ENCODE measurements at places on chromosomes 6 and 20.

DNA sequence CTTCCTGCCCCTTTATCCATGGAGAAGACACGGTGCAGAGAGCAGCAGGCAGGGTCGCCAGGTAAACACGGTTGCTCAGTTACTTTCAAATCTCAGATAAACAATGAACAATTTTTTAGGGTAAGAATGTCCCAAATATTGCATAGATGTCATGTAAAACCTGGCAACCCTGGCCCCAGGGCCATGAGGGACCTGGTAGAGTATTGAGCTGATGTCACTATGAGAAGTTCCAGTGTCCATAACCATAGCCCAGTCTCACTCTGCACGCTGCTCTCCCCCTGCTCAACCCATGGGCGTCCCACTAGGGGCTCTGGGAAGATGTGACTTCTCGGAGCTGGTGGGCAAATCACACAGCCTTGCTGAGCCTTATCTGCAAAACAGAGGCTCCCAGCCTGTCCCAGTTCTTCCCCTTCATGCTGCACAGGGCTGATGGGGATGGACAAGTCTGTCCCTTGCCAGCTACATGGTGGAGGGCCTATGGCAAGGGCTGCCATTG lies 71.3 kb upstream of the TOP1 start:
- no peak for DNase-seq

DNA sequence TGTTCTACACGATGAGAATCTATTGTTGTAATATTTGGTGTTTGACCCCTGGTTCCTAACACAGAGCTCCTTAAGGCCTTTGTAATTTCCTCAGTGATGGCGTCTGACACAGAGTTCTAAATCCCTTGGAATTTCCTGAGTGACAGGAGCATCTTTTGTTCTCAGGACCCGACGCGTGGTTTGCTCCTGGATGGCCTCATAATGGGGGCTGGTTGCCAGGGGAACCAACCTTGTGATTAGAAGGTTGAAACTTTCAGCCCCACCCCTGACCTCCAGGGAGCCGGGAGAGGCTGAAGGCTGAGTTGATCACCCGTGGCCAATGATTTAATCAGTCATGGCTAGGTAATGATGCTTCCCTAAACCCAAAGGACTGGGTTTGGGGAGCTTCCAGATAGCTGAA lies 20.5 kb upstream of the ZNF133 start:
- no peak for DNase-seq

DNA sequence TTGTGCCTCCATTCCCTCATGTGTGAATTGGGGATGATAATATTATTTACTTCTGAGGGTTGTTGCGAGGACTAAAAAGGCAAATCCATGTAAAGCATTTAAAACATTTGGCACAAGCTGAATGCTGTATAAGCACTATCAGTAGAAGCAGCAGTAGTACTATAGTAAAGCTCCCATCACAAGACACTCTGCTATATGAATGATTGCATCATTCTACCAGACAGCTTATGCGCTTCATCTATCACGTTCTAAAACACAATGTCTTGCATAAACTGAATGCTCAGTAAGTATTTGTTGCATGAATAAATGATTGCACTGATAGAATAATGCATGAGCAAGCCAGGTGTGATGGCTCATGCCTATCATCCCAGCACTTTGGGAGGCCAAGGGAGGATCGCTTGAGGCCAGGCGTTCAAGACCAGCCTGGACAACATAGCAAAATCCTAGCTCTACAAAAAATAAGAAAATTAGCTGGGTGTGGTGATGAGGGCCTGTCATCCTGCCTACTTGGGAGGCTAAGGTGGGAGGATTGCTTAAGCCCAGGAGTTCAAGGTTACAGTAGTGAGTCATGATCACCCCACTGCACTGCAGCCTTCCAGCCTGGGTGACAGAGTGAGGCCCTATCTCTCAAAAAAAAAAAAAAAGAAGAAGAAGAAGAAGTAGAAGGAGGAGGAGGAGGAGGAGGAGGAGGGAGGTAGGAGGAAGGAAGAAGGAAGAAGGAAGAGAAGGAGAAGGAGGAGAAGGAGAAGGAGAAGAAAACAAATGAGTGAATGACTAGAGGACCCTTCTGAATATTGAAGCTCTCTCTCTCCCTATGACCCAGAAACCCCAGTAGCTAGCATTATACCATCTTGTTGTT lies 50.0 kb upstream of the FOXO3 start:
- DNase-seq, result no peak

DNA sequence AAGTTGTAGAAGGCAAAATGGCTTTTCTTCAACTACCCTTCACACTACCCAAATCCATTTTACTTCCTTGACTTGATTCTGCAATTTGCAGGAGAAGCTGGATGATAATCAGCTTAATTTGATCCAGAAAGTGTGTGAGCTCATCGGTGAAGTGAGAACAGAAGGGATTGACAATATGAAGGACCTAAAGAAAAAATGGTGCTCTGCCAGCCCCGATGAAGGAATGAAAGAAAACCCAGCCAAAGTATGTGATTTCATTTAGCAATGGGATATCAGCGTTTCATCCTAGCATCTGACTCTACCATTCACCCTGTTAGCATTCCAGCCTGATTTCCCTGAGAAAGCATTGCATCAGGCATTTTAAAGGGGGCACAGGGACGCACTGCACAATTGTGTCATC lies 41.5 kb downstream of the CD164 start:
- DNase-seq, result no peak

DNA sequence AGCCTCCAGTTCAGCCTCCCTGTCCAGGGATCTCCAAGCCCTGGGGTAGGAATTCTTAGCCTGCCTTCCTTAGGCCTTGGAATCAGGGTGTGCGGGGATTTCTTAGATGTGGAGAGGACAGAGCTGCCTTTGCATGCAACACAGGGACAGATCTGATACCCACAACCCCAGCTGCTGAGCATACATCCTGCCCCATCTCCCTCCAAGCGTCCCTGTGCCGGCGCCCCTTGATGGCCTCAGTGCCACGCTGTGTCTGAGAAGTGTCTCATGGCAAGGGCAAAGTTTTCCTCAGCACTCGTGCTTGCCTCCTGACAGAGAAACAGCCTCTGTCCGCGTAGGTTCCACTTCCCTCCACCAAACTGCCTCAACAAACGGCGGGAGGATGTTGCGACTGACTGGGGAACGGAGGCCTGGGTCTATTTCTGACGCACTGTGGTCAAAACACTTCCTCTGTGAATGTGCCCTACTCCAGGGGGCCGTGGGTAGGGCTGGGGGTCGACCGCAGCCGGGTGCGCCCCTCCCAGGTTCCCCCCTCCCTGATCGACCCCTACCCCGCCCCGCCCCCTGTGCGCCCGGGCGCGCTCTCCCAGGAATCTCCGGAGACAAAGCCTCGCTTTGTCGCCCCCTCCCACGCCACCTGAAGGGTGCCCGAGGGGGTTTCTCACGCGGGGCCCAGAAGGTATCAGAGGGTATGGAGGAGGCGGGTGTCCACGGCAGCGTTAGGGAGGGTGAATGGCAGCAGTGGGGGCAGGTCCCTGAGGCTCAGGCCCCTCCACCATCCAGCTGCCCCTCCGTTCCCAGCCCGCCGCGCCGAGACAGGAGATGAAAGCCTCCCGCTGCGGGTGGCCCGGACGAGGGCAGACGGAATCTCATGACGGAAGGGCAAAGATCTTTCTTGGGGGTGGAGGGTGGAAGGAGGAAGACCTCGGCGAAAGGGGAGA lies 806 bp downstream of the MICAL1 start:
- peak; percentile 21 for DNase-seq

DNA sequence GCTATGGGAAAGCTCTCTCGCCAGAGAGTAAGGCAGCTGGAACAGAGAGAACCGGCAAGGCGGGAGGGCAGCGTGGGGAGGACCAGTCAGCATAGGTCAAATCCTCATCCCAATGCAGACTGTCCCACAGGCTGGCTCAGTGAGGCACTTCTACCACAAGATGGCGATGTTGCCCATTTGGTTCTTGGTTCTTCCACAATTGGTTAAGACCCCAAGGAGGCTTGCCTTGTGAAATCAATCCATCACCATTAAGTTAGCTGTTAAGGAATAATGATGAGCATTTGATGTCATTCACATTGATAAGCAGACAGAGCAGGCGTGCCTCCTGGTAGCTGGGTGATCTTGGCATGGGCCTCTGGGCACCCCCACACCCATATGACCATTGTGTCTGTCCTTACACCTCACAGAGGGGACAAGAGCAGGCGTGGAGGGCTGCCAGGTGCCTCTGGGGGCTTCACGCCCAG lies 2.4 kb downstream of the CSTL1 start:
- DNase-seq, result peak; percentile 39

DNA sequence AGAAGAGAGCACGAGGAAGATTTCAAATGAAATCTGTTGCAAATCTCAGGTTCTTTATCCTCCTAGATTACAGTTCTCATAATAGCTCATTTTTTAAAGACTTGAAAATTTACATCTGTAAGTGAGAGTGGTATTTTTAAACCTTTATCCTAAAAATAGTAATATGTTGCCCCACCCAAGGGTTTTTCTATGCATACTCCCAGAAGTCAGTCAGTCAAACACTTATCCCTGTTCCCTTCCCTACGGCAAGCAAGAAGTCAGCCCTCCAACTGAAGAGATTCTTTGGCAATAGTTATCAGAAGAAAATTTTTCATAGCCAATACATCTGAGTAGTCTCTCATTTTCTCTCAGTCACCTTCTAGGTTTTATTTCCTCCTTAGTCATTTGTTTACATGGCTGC lies 24.1 kb downstream of the ELOVL4 start:
- no peak for DNase-seq

GRCh38 chr6:131182991-131183425 lies 47.7 kb downstream of the AKAP7 start:
- no peak for DNase-seq

DNA sequence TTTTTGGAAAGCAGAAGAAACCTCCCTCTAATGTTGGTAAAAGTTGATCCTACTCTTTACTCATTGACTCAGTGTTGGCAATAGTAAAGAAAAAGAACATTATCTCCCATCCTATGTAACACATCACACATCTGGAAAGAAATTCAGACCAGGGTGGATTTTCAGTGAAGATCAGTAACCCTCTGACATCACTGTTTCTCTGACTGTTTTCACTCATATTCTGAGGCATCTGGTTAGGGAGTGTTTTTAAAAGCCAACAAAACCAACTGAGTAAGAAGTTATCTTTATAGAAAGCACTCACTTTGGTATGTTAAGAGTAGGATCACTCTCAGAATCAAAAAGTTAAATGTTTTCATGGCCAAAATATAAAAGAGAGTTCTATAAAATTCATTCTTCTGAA lies 143.6 kb downstream of the DST start:
- no peak for DNase-seq

- DNase-seq, result no peak
Measured at GRCh38 chr6:25582101-25582500, 69.9 kb upstream of the SCGN start.

GRCh38 chr6:119566546-119567260 lies 217.1 kb upstream of the MAN1A1 start:
- no peak for DNase-seq

DNA sequence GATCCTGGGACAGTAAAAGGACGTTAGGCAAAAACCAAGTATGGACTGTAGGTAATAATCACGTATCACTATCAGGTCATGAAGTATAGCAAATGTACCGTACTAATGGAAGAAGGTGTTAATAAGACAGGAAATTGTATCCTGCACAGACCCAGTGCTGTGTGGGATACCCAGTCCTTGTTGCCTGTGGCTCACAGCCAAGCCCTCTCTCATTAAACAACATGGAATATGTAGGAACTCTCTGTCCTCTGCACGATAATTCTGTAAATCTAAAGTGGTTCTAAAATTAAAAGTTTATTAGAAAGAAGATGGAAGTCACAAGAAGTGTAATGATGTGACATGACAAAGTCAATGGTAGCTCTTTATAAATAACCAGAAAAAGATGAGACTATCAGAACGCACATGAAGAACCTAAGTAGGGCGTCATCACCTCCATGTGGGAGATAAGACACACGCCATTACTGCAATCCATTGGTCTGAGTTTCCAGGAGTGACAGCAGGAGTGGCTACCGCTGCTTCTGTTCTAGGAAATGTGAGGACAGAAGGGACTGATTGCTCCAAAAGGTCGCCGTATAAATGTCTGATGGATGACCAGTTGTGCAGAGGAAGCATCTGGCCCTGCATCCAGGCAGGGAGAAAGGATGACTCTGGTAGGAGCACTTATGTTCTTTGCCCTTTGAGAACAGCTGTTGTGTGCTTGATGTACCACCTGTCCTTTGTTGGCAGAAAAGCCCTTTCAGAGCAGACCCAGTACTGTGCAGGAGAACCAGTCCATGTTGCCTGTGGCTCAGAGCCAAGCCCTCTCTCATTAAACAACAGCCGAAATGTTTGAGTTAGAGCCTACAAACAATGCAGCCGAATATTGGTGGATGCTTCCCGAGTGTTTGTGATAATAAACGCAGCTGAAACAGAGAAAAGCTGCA lies 125.6 kb downstream of the FIG4 start:
- peak; percentile 31 for DNase-seq

- no peak for DNase-seq
Measured at GRCh38 chr6:15506066-15506465, 156.8 kb downstream of the DTNBP1 start.

GRCh38 chr20:62977613-62978560 lies 25.4 kb downstream of the SLC17A9 start:
- no peak for DNase-seq

DNA sequence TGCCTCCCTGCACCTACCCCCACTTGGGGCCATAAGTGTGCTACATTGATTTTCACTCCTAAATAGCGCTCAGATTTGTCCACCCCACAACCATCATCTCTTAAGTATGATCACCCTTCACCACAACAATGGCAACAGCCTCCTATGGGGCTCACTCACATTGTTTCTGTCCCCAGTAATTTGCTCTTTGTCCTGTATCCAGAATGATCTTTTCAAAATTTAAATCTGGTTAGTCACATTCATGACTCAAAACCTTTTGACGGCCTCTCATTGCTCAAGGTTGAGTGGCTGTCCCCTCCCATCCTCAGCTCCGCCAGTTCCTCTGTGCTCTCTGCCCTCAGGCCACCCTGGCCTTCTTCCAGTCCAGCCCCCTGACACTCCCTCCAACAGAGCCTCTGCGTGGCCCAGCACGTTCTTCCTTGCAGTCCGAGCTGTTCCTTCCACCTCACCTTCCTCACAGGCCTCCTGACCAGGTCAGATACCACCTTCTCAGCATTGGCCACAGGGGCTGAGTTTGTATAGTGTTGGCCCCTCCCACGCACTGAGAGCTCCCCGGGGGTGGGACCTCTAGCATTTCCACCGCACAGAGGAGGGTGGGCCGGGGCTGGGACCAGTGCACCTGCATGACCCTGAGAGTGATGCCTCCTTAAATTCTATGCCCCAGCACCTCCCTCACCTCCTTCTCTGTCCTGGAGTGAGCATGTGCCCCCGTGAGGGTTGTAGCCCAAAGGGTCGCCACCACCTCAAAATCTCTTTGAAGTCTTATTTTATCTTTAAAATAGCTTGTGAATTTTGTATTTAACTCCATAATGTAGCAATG lies 2.4 kb upstream of the PPP1R3G start:
- DNase-seq, result peak; percentile 32

- DNase-seq, result no peak
Measured at GRCh38 chr20:56582542-56582941, 46.6 kb upstream of the TFAP2C start.

DNA sequence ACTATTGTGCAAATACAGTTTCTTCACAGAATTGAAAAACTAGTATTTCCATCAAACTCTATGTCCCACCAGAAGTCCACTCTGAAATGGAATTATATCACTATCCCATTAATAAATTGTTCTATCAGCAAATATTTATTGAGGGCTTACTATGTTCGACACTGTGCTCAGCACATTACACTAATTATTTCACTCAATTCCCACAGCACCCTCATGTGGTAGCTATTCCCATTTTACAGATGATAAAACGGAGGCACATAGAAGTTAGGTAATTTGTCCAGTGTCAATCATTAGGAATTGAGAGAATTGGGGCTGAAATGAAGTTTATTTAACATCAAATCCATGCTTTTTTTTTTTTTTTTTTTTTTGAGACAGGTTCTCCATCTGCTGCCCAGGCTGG lies 52.5 kb downstream of the MKKS start:
- no peak for DNase-seq

GRCh38 chr6:116615937-116616736 lies at the start of gene RSPH4A:
Gene RSPH4A, plus strand, starts transcription at chr6:116616479. Its CDS starts 145 bp downstream, at chr6:116616624.
- DNase-seq, result peak; percentile 94
